ENCODE measurements at places on chromosomes 5 and 9.

DNA sequence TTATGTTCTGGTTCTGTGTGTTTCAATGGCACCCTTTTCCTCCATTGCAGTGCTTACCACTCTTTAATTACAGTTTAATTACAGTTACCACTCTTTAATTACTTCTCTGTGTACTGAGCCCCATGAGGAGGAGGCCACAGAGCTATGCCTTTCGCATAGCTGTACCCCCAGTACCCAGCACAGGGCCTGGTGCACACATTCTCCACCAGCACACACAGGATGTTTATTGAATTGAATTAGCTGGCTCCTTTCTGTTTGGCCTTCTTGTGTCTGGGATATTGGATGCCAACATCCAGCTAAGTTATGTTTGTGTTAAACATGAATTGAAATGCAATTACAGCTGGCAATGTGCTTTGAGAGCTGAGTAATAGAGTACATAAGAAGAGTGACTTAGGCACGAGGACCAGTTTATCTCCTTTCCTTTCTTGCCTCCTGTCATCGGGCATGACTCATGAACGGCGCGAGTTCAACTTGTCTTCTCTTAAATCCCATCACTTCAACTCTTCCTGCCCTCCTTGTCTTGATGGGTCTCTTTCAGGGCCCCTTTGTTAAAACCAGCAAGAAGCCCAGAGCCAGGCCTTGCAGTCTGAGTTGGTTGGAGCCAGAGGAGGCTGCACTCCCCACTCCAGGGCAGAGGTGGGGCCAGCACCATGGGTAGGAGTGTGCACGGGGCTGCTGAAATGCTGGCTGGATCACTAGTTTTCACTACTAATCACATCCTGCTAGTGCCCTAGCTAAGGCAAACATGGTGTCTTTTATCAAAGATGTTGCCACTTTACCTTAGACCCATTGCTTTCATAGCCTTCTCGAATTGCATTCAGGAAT is 37.4 kb downstream of the MVB12B start:
- DNase-seq, result no peak

DNA sequence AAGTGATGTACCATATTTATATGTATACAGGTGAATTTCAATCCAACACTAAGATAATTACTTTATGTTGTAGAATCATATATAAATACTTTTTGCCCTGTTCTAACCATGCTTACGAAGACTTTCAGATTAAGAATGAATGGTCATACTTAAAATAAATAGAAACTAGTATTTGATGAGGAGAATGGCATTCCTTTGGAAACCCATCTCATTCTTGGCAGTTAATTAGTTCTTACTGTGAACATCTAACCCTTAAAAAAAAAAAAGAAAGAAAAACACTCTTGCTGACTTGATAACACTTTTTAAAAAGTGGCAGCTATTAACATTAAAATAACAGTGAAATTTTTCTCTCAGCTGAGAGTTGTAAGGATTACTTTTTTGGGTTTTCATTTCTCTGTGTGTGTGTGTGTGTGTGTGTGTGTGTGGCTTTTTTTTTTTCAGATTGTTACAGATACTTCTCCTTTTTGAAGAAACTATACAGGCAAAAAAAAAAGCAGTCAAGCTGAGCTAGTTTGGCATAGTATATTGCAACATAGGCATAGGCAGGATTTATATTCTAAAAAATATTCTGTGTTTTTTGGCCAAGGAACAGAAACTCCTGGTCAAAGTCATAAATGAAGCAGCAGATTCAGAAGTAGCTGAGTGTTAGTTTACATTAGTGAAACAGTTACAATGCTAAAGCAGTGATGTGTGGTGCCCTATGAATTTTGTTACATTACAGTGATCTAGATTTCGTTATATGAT is 163.5 kb downstream of the CD180 start:
- DNase-seq, result no peak

- DNase-seq, result no peak
These were observed 27.1 kb upstream of the GAS1 start for GRCh38 chr9:86974421-86974820.

DNA sequence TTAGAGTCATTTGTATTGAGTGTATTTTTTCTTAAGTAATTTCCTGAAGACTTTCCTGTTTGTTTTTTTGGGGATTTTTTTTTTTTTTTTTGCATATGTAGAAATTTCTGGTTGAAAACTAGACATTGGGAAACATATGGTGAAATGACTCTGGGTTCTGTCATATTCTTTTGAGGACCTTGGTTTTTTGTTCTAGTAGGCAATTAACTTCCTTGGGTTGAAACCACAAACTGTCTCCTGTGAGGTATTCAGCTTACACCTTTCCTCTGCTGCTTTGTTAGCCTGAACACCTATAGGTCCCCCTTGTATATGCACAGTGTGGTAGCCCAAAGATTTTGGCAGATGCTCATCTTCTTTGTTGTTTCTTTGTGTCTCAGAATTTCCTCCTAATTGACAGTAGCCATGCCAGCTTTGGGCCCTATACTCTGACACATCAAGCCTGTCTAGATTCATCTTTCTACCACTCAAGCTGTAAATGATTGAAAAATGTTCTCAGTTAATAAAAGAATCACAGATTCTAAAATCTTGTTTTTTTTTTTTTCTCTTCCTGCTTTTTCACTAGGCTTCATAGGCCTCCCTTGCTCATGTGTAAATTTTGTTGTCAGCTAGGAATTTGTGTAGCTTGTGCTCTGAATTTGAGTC is 140.6 kb downstream of the COMMD10 start:
- DNase-seq, result no peak

DNA sequence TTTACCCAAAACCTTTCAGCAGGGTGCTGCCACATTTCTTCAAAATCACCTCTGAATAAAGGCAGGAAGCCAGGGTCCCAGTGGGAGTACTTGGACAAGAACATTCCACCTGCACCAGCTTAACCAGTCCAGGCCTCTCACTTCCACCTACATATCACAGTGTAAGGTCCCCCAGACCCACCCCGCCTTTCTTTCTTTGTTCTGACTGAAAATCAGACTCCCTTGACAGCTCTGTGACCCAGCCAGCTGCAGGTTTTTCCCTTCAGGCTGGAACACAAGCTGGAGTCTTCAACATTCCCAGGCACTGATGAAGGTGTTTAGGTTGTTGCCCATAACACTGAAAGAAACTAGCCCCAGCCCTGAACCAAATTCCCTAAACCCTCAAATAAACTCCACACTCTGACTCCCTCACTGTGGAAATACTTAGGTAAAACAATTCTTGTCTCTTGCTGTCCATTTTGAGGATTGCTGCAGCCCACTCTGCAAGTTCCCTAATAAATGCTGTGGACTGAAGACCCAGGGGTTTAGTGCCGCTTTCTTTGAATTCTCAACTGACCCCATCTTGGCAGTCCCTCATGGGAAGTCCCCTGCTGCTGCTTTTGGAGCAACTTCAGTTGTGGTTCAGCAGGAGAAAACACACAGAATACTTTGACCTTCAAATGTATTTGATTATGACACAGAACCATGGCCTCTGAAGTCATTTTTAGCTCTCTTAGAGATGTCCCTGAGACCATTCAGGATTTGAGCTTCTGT is 24.8 kb downstream of the P4HA2 start:
- DNase-seq, result no peak

- no peak for DNase-seq
These were observed 1062.5 kb downstream of the CDH9 start for GRCh38 chr5:25975885-25976284.

DNA sequence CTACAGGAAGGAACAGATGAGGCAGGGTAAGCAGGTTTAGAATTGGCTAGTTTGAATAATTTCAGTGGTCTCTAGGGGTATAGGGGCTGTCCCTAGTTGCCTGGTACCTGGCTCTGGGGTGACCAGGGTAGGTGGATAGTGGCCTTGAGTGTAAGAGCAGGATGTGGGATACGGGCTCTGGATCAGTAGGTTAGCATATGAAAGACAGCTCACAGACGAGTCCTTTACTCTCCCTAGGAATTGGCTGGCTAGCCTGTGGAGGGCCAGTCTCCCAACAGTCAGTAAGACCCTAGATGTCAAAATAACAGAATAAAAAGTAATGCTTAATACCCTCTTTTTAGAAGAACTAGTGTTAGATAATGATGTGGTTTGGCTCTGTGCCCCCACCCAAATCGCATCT is 16.6 kb upstream of the C9orf152 start:
- DNase-seq, result no peak

DNA sequence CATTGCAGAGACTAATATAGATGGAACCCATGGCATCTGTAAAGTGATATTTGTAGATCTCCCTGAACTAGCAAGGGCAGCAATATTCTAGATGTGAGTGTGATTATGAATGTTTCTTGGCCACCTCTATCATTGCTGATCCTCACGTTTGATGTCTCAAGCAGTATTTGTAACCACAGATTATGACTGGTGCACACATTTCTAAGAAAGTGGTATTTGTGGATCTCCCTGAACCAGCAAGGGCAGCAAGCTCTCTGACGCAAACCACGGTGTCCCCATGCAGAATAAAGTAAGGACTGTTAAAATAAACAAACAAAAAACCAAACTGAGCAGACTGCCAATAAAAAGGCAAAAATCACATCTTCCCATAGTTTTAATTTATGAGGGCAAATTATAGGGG is 301.3 kb downstream of the CSNK1G3 start:
- DNase-seq, result no peak
